PC-3 (cell line): ENCODE measurements at places on chromosomes 11 and 22. TPM values are rescaled to one million over a fixed set of nuclear protein-coding genes. Genes with fewer than 3 reads are reported as not detected.

The IFITM1 gene
- total RNA-seq = 2.0 and 2.2 TPM in 2 replicates

The DCDC1 gene
- 0.75 TPM in 1 of 2 replicates, not detected in the other for total RNA-seq

The TBX1 gene
- total RNA-seq = 15.9 and 18.6 TPM in 2 replicates

- H3K27me3 ChIP-seq = no peaks in the 10 kb centered on the region
- DNase-seq = no peak
- H3K36me3 ChIP-seq = no peaks in the 10 kb centered on the region
- peaks cover 20% of the 10 kb centered on the region for H3K4me1 ChIP-seq
- H3K27ac ChIP-seq = no peak overlapping the region
- H3K4me3 ChIP-seq = no peak overlapping the region
Observed at GRCh38 chr11:35968386-35969088, 24.7 kb downstream of the LDLRAD3 start.

- no peak for DNase-seq
- H3K4me1 ChIP-seq = no peaks in the 10 kb centered on the region
- H3K4me3 ChIP-seq = no peak overlapping the region
- H3K27ac ChIP-seq = no peak overlapping the region
Observed at GRCh38 chr11:84965484-84965883, 661.7 kb downstream of the DLG2 start.
